ENCODE measurements at places on chromosomes 11 and 22.
A peak's percentile ranks its signal among the peaks of the same experiment; 100 is the strongest.

DNA sequence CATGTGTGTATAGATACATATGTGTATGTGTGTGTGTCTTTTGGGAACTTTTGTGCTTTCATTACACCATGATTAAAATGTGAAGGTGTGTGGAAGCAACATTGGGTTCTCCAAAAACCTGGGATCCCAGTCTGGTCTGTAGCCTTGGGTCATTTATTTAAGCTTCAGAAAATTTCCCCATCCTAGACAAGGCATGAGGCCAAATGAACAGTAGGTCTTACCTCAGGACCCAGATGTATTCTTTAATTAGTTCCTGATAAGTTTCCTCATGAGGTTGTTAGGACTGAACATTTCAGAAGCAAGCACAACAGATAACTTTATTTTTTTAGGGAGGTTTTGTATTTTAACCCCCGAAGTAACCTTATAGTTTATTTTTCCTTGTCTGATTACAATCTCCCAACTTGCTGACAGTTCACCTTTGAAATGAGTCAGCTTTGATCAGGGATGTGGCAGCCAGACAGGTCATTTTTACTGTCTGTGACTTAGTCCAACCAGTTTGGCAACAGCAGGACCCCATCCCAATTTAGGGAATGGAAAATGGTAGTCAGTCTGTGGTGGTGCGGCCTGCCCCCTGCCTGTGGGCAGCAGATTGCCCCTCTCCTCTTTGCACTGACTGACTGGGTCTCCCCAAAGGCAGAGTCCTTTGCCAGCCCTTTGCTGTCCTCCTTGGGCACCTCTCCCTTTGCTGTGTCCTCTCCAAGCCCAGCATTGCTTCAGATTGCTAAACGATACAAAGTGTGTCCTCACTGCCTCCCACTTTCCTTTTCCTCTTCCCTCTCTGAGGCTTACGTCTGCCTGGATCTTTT lies 88.3 kb downstream of the NAV2 start:
- no peak for DNase-seq

DNA sequence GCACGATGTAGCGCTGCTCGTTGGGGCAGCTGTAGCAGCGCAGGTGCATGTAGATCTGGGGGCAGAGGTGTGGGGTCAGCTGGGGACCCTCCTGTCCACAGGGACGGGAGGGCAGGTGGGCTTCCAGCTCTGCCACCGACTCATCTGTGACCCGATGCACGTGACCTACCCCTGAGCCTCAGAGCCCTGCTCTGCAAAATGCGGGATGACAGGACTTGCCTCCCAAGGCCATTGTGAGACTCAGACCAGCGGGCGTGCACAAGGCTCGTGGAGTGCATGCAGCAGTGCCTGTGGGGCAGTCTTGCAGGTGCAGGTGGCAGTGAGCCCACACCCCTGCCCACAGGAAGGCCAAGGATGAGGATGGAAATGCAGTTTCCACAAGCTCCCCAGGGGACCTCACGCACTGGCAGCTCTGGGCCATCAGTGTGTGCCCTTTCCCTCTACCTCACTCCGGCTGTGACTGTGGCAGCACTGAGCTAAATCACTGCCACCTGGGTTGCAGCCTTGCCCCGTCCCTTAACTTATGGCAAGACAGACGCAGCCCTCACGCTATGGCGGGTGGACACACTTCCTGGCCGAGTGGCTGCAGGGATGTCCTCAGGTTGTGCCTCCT lies 26.7 kb downstream of the TMEM184B start:
- DNase-seq: no peak

- no peak for DNase-seq
Observed at GRCh38 chr11:105389952-105390351, 219.9 kb upstream of the GRIA4 start.

DNA sequence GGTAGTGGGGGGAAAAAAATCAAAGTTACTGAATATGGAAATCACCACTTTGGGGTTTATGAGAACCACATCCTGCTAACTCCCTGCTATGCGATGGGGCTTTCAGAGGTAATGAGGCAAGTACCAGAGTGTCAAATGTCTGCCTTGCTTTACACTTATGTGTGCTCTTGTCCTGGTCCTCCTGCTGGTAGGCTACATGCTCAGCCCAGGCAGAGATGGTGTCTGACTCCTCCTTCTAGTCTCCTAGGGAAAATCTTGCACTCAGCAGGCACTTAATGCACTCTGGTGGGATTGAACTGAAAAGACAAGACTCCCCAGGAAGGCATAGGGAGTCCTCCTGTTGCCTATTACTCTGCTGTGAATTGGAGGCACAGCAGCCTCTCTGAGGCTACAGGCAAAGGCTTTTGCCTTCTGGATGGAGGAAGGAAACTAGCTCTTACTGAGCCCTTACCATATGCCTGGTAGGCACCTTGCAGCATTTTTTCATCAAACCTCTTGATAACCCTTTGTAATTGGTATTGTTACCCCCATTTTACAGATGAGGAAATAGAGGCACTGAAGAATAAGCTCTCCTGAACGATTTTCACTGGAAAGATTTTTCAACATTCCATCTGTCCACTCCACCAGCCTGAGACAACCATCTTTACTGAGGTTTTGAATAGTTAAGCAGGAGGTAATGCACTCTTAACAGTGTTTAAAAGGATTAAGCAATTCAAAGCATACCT lies 132.1 kb upstream of the PAX6 start:
- DNase-seq: no peak

DNA sequence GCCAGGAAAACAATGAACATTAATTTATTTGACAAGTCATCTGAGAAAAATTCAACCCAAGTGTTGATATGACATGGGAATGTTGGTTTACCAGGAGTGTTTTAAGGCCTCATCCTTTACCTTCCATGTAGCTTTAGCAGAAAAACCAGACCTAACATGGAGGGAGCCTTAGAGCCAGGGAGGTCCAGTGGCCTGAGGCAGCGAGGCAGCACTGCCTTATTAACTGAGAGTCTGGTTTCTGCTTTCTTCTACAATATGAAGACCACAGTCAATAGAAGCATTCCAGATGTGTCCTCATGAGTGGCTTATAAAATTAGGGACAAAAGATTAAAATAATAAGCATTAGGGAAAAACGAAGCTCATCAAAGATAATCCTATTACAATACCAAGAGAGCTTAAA lies 61.5 kb downstream of the DKK3 start:
- no peak for DNase-seq

DNA sequence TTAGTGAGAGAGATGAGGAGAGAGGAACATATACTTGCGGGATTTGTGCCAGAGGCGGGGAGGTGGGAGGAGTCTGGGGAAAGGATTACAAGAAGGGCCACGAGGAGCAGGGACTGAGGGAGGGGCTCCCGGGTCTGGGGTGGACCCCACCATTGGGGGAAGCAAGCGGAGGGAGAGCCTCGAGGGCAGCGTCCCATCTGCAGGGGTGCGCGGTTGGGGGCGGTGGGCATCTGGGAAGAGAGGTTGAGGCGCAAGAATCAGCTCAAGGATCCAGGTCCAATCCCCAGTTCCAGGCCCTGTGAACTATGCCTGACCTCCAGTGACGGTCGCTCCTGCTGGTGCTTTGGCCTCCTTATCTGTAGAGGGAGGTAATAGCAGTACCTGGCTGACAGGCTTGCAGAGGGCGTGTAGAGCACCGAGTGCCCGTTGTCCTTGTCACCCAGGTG lies 38.0 kb downstream of the ADAMTS15 start:
- DNase-seq: no peak

DNA sequence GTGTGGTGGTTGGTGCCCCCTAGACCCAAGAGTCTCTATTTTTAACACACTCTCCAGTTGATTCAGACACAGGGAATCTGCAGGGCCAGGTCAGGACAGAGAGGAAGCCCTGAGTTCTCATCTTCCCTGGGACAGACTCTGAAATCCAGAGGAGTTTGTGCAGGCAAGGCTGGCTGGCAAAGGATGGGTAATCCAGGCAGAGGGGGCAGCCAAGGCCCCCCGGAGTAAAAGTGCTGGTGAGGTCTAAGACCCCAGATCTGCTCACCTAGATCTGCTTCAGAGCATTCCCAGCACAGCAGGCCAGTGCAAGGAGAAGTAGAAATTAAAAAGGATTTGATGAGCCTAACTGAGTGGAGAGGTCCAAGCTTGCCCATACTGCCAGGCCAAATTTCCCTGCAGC lies 40.6 kb upstream of the MN1 start:
- DNase-seq: no peak

GRCh38 chr22:32518381-32518780 lies 43.8 kb downstream of the FBXO7 start:
- no peak for DNase-seq

GRCh38 chr22:48179571-48180546 lies 1417.4 kb downstream of the TBC1D22A start:
- DNase-seq: no peak

- DNase-seq: no peak
Observed at GRCh38 chr22:39647836-39648629, 77.5 kb downstream of the CACNA1I start.

GRCh38 chr11:69698362-69698761 lies 5.5 kb downstream of the FGF19 start:
- DNase-seq: no peak

DNA sequence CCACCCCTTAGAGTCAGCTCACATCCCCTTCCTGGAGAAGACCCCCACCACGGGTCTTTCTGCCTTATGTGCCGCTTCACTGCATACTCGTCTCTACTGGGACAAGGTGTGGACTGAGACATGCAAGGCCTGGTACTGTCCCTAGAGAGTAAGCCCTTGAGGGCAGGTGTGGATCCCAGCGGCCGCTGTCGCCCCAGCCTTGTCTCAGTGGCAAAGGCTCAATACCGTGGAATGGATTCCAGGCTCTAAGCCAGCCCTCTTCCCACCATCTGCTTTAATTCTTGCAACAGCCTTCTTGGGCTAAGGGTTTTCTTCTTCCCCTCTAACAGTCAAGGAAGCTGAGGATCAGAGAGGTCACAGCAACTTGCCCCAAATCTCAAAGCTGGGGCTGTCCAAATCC lies 220.3 kb downstream of the CEP164 start:
- no peak for DNase-seq

DNA sequence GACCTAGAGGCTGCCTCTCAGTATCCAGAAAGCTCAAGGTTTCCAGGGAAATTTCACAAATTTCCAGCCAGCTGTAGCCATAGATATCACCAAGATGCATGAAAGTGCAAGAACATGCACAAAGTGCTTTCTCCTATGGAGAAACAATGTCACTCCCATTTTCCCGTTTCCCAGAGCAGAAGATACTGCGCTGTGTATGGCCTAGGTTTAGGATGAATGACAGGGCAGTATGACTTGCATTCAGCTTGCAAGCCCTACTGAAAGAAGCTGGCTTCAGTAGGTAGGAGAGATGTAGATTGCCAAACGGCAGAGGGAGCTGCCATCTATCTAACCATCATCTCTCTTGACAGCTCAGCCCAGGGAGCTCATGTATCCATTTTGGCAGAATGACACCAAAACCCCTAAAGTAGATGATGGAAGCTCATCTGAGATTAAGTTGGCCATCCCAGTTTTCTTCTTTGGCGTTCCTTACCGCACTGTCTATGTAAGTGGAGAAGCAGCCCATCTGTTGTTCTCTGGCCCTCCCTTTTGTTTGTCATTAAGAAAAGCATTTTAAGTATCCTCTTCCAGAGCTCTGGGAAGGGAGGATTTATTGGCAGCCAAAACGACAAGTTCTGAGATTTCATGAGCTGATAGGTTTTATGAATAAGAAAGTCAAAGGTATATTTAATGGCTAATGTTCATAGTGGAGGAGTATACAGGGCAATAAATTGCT lies 4.6 kb downstream of the TECTA start:
- DNase-seq: peak; percentile 28

DNA sequence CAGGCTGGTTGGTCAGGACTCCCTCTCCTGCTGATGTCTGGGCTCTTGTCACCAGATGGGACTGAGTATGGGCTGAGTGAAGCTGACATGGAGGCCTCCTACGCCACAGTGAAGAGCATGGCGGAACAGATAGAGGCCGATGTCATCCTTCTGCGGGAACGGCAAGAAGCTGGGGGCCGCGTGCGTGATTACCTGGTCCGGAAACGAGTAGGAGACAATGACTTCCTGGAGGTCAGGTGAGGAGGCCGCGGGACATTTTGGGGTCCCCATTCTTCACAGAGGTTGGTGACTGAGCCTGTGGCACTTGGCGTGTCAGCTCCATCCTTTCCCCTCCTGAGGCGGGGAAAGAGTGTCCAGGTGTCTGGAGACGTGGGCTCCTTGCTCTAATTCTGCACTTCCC lies 10.1 kb downstream of the GTPBP1 start:
- no peak for DNase-seq

DNA sequence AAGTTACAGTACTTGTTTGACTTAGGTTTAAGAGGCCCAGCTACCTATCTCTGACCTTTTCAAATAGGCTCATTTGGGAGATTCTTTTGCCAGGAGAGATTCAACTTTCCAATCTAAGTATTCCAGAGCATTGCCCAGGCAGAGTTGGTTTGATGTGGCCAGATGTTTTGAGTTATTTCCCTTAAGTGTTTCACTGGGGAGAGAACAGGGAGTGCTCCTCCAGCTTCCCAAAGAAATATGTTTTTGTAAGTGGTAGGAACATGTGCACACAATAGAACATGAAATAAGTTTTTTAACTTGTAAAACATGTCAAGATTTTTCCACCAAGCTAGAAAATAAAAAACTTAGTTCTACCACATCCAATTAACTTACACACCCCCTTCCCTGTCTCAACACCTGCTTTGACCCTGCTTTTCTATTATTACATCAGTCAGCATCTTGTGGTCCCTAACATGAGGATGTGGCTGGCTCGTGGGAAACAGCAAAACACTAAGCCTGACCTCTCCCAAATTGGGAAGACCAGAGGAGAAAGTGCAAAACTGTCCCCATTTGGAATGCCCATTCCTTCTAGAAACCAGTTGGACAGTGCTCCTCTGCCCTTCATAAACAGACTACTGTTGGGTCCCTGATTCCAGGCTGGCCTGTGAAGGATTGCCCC lies 70.4 kb upstream of the RASSF10 start:
- no peak for DNase-seq

- DNase-seq: peak; percentile 87
Observed at GRCh38 chr11:2837096-2837601, 48.4 kb downstream of the CDKN1C start.

DNA sequence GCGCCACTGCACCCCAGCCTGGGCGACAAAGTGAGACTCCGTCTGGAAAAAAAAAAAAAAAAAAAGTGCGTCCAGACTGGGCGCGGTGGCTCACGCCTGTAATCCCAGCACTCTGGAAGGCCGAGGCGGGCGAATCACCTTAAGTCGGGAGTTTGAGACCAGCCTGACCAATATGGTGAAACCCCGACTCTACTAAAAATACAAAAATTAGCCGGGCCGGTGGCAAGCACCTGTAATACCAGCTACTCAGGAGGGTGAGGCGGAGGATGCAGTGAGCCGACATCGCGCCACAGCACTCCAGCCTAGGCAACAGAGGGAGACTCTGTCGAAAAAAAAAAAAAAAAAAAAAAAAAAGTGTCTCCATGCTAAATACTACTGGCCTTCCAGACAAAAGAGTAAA lies 1.3 kb downstream of the USP28 start:
- no peak for DNase-seq

DNA sequence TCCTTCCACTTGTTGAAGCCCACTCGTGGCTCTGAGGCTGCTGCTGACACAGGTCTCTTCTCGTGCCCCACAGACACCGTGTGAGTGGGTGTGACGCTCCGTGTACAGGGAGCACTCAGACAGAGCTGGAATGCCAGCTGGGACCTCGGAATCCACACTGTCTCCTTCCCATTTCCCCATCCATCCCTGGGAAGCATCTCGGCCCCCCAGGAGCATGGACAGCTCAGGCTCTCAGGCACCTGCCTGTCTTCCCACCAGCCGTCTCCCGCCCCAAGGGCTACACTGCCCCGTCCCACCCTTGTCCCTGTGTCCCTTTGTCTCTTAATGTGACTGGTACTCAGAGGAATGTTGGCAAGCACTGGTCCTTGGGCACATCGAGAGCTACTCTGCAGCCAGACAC lies 63.8 kb downstream of the ARHGAP8 start:
- no peak for DNase-seq
